ENCODE measurements at places on chromosomes 2 and 18.

DNA sequence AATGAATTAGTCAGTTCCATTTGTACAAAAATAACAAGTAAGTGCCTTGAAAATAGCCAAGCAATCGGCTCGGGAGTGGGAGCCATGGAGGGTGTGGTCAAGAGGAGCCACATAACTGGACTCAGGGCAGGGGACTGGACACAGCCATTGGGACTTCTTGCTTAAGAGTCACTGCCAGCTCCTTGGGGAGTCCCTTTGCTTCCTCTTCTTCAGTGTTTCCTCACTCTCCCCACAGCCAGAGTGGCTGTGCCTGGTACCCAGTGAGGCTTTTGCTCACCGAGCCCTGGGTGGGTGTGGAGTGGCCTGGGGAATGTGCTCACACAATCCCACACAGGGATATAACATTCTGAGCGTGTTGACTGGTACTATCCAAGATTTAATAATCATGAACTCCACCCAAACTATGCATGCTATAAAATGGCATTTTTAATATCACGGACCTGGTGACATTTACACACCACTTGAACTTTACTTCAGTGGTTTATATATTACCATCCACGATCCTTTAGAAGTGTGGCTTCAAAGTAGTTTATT is 94.6 kb downstream of the PTGR3 start:
- DNase-seq: no peak

DNA sequence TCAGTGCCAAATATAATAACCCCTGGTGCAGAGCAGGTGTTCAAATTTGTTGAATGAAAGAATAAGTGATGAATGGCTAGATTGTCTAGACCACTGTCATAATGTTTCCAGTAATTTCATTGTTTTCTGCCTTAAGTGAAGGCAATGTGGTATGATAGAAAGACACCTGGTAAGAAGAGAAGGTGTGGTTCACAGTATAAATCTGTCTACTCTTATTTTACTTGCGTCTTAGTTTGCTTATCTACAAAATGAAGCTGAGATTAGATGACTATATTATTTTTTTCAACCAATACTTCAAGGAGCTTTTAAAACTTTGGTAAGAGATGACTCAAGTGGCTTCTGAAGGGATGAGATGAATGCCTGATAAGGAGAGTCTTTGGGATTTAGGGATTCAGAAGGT is 788.4 kb downstream of the EPHA4 start:
- DNase-seq: no peak

- no peak for DNase-seq
Observed at GRCh38 chr2:236459393-236459792, 110.2 kb upstream of the ACKR3 start.

GRCh38 chr2:219369447-219369861 is 18.3 kb downstream of the DNPEP start:
- DNase-seq: no peak

DNA sequence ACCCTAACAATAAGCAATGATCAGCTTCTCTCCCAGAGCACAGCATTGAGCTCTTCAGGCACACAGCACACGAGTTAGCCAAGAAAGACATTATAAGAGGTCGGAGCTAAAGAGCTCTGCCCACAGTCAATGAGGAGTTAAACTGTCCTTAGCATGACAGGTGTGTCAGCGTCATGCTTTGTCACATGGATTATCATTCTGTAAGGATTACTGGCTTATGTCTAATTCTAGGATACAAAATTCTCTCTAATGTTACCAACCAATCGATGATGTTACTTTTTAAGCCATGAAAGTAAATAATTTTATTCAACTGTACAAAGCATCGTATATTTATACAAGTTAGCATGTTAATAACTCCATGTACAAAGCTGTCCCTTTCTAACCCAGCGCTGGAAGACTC is 108.8 kb downstream of the ZNF236 start:
- DNase-seq: no peak

DNA sequence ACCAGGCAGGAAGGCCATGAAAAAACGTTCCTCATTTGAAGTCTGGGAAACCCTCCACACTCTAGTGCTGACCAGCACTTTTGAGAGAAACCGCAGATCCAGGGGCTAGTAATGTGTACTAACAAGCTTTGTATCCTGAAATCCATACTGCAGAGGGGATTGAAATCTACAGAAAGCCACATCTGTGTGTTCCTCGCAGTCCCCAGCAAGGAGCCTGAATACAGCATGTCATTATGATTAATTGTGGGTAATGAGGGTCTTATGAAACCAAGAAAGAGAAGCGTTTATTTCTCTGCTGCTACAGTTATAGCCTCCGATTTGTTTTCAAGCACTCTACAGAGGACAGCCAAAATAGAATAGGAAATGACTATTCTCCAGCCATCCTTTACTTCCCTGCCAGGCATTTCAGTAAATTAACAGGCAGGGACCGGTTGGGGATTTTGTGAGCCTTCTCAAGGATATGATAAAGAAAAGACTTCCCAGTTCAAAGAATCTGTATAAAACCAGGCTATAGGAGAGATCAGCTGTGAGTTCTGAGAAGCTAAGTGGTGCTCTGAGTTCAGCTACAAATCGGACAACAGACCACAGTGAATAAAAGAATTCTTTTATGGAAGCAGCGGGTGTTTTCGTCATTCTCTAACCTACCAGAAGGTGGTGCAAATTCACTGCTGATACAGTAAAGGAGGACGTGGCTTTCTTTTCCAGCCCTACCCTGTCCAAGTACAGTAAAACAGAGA is 133.4 kb downstream of the INSIG2 start:
- peak; percentile 63 for DNase-seq

Data from CD4-positive, alpha-beta T cell treated with Interleukin-12 subunit alpha and Interleukin-12 subunit beta, for 1 hour (primary cell).